ENCODE measurements at places on chromosomes 7 and 10. TPM values are rescaled to one million over a fixed set of nuclear protein-coding genes. Genes with fewer than 3 reads are reported as not detected.

Gene SEC61G
- total RNA-seq: 285 TPM

DNA sequence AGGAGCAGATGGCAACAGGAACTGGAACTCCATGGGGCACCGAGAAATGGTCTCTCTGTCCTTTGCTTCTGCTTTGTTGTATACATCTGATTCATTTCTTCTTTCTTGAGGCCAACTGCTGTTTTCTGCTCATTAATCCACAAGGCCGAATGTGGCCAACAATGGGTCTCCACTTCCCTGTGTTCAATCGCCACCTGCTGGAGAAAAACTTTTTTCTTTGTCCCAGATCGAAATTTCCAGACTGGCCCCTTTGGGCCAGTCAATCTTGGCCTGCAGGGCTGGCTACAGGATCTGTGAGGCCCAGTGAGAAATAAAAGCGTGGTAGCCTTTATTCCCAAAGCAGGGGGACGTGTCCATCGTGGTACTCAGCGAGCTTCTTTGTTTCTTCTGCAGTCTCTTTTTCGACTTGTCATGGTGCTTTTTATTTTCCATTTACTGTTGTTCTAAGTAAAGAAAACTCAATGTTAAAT is 58.8 kb downstream of the PARP12 start:
- no peak for ATAC-seq

DNA sequence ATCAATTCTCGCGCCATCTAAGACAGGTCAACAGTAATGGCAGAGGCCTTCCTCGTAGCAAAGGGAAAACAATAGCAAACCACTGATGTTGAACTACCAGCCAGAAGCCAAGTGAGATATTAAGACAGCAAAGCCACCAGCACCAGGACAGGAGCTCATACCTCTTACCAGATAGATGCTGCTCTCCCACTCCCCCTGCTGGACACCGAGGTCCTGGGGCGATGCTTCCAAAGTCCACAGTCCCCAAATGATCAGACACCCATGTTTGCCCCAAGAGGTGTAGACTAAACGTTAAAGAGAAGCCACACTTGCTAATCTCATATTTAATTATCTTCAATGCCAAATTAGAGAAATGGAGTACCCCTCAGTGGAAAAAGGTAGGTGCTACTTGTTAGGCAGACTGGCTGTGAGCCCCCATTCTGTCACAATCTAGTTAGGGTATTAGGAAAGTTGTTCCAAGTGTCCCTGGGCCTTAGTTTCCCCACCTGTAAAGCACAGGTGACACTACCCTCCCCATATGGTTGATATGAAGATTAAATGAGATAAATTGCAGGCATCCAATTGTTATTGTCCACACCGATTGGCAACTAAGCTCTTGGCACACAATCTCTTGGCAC is 39.9 kb downstream of the TOMM7 start:
- peak; percentile 40 for ATAC-seq

GRCh38 chr10:4280461-4281189 is 495.6 kb upstream of the KLF6 start:
- ATAC-seq: peak; percentile 42

Gene ZNF273
- 3.0 TPM for total RNA-seq

GRCh38 chr10:64873959-64874358 is 1352.8 kb downstream of the REEP3 start:
- ATAC-seq: no peak

DNA sequence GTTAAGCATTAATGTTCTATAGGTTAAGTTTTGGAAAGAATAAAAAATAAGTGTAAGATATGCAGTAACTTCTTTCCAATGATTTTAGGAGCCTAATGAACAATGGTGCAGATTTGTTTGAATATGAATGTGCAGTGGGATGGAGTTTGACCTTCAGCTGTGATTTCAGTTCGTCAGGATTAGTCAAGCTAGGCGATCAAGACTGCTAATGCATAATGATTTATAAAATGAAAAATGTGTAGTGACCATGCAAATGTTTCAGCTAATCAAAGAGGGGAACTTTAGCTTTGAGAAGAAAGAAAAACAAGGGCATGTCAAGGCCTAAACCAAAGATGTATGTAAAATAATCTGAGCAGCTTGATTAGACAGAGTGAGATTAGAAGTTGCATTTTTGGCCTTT is 208.5 kb downstream of the FOXP2 start:
- no peak for ATAC-seq

GRCh38 chr10:88982366-88982765 is 8.2 kb upstream of the FAS start:
- ATAC-seq: no peak

DNA sequence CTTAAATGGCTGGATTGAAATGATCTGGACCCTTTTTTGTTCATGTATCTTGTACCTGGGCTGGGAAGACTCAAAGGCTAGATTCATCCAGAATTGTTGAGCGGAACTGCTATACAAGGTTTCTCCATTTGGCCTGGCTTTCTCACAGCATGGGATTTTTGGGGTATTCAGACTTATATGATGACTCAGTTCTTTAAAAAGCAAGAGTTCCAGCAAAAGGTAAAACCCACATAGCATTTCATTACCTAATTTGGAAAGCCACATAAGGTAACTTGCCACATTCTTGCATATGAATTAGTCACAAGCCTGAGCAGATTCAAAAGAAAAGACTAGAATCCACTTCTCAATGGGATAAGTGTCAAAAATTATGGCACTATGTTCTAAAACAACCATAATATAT is 137.4 kb downstream of the HGF start:
- ATAC-seq: no peak

- no peak for ATAC-seq
Measured at GRCh38 chr7:148979827-148980226, 48.5 kb downstream of the PDIA4 start.

GRCh38 chr7:90629297-90629918 is 33.3 kb downstream of the CDK14 start:
- ATAC-seq: no peak

GRCh38 chr10:117547716-117548668 is 5.4 kb downstream of the EMX2 start:
- ATAC-seq: no peak

- no peak for ATAC-seq
Measured at GRCh38 chr10:58027426-58027825, 240.3 kb downstream of the IPMK start.
